ENCODE measurements at places on chromosomes 7 and 10.

DNA sequence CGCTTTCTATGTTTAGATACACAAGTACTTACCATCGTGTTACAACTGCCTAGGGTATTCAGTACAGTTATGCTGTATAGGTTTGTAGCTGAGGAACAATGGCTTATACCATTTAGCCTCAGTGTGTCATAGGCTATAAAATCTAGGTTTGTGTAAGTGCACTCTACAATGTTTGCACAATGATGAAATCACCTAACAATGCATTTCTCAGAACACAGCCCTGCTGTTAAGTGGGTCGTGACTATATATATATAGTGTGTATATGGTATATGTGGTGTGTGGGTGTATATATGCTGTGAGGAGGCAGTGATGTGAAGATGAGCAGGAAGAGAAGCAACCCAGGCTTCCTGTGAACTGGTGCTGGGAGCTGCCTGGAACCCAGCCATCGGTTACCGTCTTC is 65.6 kb upstream of the MKI67 start:
- peak; percentile 50 for DNase-seq

GRCh38 chr10:119001717-119002500 is 27.6 kb upstream of the NANOS1 start:
- DNase-seq = no peak

GRCh38 chr10:88803641-88804040 is 1.1 kb downstream of the LIPM start:
- no peak for DNase-seq

DNA sequence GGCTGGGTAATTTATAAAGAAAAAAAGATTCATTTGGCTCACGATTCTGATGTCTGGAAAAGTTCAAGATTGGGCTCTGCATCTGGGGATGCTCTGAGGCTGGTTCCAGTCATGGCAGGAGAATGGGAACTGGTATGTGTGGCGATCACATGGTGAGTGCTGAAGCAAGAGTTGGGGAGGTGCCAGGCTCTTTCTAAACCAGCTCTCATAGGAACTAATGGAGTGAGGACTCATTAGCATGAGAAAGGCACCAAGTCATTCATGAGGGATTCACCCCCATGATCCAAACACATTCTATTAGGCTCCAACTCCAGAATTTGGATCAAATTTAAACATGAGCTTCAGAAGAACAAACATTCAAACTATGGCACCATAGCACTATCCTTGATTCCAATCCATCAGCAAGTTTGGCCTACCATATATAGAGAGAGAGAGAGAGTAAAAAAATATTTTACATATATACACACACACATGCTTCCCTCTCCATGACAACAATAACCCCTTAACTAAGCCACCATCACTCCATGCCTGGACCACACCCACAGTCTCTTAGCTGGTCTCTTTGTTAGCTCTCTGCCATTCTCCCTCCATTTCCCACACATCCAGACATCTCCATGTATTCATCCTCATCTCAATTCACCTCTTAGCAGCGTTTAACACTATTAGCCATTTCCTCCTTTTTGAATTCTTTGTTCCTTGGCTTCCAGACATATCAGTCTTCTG is 57.9 kb downstream of the NPY start:
- DNase-seq = no peak

DNA sequence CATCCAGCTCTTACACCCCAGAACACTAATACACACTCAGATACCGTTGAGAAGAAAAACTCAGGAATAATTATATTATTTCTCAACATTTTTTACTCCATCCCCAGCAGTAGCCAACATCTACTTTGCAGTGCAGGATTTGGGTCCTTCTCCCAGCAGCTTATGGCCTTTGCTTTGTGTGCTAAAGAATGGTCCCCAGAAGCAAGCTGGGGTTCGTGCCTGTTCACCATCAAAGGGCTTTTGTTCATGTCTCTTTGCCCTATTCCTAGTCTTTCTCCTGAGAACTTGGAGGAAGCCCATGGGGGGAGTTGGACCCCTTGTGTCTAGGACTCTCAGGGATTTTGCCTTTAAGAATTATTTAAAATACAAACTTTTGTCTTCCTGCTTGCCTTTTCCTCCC is 100.4 kb downstream of the ZNF277 start:
- no peak for DNase-seq

DNA sequence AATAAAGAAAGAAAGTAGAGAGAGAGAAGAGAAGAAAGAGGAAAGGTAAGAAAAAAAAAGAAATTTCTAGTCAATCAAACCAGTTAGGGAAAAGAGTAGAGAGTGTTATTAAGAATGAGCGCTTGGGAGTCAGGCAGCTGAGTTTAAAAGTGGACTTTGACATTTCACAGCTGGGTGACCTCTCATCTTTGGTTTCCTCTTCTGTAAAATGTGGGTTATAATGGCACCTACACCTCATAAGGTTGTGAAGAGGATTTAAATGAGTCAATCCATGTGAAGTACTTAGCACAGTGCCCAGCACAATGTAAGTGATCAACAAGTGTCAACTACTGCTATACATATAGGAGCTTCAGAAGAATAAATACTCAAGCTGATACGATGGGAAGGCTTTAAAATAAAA is 12.2 kb downstream of the HOXA1 start:
- no peak for DNase-seq

DNA sequence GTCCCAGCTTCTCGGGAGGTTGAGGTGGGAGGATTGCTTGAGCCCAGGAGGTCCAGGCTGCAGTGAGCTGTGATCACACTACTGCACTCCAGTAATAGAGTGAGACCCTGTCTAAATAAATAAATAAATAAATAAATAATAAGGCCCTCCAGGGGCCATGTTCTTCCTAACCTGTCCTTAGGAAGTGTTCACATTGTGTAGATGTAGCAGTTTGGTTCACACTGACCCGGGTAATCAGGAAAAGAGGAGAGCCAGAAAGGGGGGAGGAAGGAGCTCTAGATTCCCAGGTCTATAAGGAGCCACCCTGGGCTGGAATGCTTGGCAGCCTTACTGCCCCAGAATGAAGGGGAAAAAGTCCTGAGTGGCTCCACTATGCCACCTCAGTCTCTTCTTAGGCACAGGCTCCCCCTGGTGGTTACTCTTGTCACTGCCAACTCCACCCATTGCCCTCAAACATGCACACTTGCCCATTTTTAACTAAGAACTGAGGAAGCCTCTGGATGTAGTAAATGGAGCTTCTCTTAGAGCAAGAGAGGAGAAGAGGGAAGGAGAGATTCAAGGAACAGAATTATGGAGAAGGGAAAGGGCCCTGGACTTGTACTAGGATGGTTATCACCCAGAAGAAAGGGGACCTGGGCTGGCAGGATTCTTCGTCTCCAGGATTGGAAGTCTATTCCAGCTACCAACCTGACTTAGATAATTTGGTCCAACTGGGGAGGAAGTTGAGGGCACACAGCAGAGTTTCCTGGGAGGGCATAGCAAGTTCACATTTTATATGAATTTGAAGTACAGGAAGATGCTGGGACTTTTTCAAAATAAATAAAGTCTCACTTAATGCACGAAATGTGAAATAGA is 7.8 kb downstream of the HPS6 start:
- no peak for DNase-seq

- DNase-seq = no peak
Measured at GRCh38 chr7:70736715-70737460, 395.1 kb upstream of the GALNT17 start.

DNA sequence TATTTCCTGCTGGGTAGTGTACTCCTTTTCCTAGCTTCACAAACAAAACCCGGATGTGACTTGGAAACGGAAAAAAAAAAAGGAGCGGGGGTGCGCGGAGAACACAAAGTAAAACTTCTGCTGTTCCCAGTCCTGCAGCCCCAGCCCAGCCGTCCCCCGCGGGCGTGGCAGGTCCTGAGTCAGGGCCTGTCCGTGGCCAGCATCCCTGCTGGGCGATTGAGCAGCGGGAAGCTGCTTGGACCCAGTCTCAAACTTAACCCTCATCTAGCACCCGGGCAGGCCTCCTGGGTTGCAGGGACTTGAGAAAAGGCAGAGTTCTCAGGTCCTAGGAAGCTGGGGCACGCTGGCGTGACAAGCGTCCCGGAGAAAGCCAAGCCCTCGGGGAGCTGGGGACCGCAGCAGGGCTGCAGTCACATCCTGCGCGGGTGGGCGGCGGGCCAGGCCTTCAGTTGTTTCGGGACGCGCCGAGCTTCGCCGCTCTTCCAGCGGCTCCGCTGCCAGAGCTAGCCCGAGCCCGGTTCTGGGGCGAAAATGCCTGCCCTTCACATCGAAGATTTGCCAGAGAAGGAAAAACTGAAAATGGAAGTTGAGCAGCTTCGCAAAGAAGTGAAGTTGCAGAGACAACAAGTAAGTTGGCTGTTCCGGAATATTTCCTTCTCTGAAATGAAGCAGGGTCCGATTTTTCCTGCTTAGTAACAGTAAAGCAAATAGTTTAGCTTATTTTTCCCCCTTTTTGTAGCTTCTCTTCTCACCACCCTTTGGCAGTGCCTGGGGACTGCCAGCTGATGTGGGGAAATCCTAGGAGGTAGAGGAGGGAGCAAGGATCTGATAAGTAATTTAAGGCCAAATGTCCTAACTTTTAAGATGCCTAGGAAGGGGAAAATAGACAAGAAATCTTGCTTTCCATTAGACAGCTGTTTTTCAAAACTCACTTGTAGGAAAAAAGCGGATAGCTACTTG is at the start of gene GNG11:
Gene GNG11, plus strand, starts transcription at position 129 of the 960 bp plus-strand sequence. Its CDS starts 403 bp downstream, at position 532.
- DNase-seq = no peak

Measured in epithelial cell of prostate (primary cell).